Coronary artery (tissue), 2 donors: ENCODE measurements at places on chromosomes 13 and 19.

GRCh38 chr13:32501064-32501463 is 37.5 kb downstream of the N4BP2L2 start:
- DNase-seq, result no peak

DNA sequence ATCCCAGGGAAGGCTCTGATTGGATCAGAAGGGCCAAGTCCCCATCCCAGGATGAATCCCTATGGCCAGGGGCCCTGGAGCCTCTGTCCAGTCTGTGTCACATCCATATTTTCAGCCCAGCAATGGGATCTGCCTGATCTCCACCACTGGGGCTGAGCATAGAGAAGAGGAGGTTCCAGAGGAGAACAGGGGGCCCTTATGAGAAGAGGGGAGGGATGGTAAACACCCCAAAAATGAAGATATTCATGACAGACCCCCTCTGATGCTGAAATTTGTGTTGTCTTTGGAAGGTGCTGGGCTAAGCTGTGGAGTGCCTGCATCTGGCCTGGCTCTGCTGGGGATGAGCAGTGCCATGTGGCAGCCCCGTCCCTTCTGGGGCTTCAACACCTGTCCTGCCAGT is 14.5 kb downstream of the KLHL26 start:
- DNase-seq, result no peak

DNA sequence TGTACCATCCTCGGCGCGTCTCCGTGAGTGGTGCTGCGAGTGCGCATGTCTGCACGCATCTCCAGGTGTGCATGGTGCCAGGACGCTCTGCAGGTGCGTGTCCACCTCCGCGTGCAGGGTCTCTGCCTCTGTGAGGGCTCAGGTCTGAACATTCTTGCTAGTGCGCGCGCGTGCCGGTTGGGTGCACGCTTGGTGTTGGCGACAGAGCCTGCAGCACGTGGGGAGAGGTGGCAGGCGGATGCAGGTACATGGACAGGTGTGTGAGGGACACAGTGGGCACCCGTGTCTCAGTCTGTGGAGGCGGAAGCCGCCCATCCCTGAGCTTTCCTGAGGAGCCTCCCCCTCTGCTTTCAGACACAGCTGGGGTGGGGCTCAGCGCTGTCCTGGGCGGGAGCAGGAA is 4.9 kb upstream of the OR10H2 start:
- DNase-seq, result no peak

- DNase-seq, result no peak
Measured at GRCh38 chr19:12484011-12484370, 625 bp downstream of the ZNF709 start.

- peak; percentile 17 for DNase-seq
Measured at GRCh38 chr13:45787346-45787745, 64.2 kb downstream of the SIAH3 start.

- peak; percentile 82 for DNase-seq
Measured at GRCh38 chr13:48975101-48975855, 434 bp upstream of the FNDC3A start.

DNA sequence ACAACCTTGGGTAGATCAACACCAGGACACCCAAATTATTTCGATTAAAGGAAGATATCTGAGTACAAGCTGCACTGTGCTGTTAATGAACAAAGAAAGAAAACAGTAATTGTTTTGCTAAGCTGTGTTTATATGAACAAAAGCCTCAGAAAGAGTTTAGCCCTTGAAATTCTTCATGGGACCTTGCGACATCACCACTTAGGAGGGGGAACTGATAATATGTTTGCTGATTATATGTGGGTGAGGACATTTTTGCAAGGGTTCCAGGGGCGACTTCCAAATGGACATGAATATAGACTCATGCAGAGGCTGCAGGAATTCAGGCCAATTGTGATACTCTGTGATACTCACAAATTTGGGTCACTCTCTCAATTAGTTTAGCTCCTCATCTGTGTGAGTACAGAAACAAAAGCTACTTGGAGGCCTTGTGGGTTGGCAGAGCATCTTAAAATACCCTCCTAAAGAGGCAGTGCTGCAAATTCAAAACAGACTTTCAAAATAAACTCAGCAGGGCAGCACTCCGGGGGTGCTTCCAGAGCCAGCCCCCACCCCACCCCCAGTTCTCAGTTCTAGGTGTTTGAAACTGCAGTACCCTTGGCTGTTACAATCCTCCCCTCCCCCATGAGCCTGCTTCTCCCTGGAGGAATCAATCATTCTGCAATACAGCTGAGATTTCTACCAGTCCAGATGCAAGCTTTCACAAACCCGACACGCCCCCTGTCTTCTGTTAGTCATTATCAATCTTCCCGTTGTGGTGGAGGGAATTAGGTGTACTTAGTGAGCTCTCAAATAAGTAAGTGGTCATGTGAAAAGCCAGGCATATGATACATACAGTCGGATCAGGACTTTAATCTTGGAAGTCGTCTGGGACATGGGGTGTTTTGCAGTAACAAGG is 97.0 kb upstream of the MBNL2 start:
- DNase-seq, result no peak

- DNase-seq, result no peak
Measured at GRCh38 chr19:39967561-39967960, 3.4 kb upstream of the PSMC4 start.

DNA sequence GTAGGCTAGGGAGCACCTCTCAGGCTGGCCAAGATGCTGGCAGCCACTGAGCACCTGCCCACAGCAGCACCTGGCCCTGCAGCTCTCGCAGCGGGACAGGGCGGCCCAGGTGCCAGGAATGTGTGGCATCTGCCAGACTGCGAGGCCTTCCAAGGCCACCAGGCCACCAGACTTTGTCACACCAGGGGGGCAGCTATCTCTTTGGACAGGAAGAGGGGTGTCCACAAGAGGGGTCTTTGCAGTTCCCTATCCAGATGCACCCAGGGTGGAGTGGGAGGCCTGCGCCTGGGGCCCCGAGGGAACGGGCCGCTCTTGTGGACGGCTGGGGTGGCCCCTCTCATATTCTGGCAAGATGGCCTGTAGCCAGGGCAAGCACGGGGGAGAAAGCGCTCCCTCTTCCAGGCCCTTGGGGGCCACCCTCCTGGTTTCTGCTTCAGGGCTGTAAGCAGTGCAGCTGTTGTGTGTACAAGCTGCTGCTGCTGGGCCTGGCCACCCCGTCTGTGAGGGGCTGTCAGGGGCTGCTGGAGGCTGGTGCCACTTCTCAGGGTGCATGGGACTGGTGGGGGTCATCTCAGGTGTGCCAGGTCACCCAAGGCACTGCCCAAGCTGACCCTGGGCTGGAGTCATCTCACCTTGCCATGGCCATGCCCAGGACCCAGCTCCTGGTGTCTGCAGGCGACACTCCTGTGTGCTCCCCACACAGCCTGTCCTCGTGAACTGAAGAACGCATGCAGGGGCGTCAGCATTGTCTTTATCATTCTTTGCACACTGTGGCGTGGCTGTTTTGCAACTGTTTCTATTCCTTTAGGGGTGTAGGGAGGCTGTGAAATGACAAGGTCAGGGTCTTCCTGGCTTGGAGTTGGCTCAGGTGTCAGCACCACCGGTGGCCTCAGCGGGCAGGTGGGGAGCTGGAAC is 1.8 kb downstream of the TEX29 start:
- peak; percentile 41 for DNase-seq

- no peak for DNase-seq
Measured at GRCh38 chr13:35643625-35644024, 167.1 kb upstream of the MAB21L1 start.

GRCh38 chr19:37691881-37692504 is 27.6 kb downstream of the ZNF607 start:
- DNase-seq, result peak; percentile 89

- DNase-seq, result no peak
Measured at GRCh38 chr13:95793018-95793555, 116.1 kb downstream of the DNAJC3 start.

DNA sequence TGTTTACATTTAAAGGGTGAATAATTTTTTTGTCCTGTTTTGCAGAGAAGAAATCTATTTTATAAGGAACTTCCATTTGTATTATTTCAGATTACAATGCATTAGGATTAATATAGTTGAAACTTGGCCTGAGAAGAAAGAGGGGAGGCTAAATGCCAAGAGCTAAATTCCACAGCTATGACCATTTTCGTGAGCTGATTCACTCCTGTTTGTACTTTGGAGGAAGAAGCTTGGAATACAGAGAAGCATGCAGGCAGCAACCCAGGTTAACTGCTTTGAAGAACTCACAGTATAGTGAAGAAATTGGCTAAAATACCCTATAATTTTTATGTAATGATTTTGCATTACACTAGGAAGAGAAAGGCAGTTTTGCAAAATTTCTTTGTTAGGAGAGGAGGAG is 309.4 kb upstream of the KLF12 start:
- DNase-seq, result no peak

GRCh38 chr13:21929400-21929799 is 258.5 kb downstream of the FGF9 start:
- DNase-seq, result no peak
